Stimulated activated CD8-positive, alpha-beta memory T cell treated with anti-CD3 and anti-CD28 coated beads, Interleukin-15, amount 100 ng/mL, for 24 hours (primary cell): ENCODE measurements at places on chromosomes 2 and 18.

- DNase-seq: no peak
Measured at GRCh38 chr18:59906203-59906602, 6.4 kb downstream of the PMAIP1 start.

GRCh38 chr2:181038796-181039195 lies 58.4 kb downstream of the UBE2E3 start:
- DNase-seq: no peak

- DNase-seq: no peak
Measured at GRCh38 chr2:231764760-231765159, 16.3 kb downstream of the PDE6D start.

- DNase-seq: no peak
Measured at GRCh38 chr2:2095360-2096093, 235.5 kb downstream of the MYT1L start.

- DNase-seq: no peak
Measured at GRCh38 chr18:34694591-34695165, 15.4 kb upstream of the DTNA start.

GRCh38 chr18:36187826-36188721 lies 777 bp downstream of the MOCOS start:
- no peak for DNase-seq

- no peak for DNase-seq
Measured at GRCh38 chr2:62343206-62343605, 147.3 kb downstream of the B3GNT2 start.

DNA sequence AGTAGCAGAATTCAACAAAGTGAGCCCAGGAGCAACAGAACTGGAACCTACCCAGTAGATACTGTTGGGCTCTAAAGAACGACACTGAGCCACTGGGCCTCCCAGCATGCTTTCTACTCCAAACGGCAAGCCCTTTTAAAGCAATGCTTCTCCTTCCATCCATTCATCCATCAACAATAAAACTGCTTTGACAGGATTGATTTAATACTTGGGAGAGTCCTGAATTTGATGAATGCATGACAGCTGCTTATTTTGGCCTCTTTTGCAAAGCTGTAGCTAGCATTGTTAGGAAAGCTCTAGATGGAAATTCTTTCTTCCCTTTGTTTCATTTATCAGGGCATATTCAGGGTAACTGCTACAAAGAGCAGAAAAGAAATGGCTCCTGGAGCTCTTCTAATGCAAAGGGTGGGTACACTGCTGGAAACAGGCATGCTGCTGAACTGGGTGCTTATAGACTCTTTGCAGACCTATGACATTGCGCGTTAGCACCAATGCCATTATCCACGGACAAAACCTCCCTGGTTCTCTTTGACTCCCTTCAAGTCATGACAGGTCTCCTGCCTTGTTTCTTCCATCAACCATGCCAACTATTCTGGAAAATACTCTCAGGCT lies 138.4 kb upstream of the HNRNPA3 start:
- no peak for DNase-seq

- no peak for DNase-seq
Measured at GRCh38 chr2:79936715-79937114, 367.8 kb downstream of the LRRTM1 start.

DNA sequence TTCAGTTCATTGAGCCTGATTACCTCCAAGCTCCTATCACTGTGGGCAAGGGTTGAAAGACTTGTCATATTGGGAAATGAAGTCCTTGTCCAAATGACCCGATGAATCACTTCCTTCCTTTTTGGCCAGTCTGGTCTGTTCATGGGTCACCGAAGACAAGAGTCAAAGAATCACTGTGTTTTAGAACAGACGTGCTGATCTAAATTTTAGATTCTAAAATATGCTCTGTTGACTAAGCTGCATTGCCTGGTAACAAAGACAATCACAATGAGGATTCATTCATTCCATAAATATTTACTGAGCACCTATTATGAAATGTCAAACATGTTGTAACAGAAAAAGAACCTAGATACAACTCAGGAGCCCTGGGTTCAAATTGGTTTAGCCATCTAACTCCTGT lies 99.4 kb upstream of the RND3 start:
- no peak for DNase-seq

GRCh38 chr2:109660046-109660860 lies 46.1 kb downstream of the SOWAHC start:
- DNase-seq: no peak

- DNase-seq: no peak
Measured at GRCh38 chr18:57430079-57431001, 4.8 kb upstream of the ONECUT2 start.

DNA sequence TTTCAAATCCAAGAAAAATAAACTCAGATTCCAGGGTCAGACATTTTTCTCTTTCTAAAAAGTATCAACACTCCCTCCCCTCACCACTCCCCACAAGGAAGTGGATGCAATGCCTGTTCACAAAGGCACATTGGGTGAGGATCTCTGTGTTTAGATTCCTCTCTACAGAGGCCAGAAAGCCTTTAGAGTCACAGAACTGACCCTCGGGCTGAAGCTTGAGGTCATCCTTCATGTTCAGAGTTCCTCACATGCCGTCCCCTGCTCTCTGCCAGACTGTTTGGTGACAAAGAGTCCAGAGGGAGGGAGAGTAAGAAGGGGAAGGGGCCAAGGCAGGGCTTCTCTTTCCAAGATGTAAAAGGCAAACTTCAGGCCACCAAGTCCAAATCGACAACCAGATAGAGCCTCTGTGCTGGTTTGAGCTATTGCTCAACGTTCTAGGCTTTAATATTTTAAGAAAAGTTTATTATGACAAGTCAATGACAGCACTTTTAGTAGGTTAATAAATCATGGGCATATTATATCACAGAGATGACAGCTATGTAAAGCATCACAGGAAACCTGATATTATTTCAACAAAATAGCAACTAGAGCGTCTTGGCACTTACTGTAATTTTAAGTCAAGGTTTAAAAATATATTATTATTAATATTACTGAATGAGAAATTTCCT lies 269.4 kb downstream of the ETAA1 start:
- no peak for DNase-seq

DNA sequence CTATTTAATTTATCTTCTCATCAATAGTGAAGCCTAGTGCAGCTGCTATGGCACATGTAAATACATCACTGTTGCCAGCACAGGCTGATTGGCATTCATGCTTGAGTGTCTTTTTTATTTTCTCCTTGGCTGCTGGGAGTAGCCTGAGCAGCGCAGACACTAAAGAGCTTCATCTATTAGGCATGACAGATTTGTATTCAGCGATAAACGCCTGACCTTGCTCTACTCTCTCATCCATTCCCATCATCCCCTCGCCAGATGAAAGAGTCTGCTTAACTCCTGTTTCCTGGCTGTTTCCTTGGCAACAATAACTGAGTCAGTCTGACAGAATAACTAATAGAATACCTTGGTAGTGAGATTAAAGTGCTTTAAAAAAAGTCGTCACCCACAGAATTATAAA lies 753.6 kb downstream of the DCC start:
- DNase-seq: no peak

GRCh38 chr2:218880102-218880858 lies at the start of gene WNT10A:
WNT10A (plus strand) TSS chr2:218880852; CDS start chr2:218880996, 144 bp downstream.
- DNase-seq: no peak
